ENCODE measurements at places on chromosomes 12 and 14.

DNA sequence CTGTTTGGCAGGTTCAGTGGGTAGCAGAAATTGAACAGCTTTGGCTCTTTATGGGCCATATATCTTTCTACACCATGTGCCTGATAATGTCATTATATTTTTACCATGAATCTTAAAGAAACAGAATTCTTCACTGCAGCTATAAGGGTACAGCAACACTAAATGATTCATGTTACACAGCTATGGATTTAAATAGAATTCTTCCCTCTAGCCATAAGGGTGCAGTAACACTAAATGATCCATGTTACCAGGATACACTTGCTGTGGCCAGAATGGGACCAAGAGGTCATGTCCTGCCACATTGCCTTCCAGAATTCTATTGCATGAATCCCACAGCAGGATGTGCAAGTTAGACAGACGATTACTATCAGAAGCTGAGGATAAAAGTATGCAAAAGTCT is 603.9 kb downstream of the FSCB start:
- DNase-seq: no peak

DNA sequence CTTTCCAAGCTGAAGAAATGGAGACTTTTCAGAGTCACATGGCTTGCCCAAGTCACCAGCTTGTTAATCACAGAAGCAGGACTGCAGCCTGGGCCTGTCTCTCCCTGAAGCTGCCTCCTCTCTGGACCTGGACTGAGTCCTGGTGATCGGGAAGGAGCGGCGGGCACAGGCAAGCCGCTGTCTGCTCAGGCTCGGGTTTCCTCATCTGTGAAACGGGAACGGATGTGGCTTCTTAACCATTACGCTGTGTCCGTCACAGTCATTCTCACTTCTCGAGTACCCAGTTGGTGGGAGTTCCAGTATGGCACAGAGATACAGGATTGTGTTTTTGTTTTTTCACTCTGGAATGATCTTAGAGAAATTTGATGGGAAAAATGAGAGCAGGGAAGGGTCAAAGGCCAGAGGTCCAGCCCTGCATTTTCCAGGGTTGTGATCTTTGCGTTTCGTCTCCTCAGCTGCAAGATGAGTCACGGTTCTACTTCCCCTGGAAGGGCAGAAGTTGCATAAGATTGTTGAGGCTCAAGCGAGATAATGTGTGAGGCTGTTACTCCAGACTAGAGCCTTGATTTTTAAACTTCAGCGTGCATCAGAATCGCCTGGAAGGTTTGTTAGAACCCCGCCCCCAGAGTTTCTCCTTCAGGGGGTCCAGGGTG is 7.6 kb upstream of the LRTM2 start:
- DNase-seq: no peak

DNA sequence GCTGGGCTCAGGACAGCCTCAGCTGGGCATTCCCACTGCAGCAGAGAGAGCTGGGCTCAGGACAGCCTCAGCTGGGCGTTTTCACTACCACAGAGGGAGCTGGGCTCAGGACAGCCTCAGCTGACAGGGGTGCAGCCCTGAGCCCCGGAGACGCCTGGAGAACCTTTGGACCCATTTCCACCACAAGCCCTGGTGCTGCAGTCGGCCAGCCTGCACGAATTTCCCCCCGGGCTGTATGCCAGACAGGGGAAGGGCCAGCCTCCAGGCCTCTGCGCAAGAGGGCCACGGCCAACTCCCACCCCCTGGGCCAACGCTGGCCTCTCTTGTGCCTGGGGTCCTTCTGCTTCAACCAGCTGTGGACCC is 2.6 kb upstream of the C14orf180 start:
- DNase-seq: no peak

GRCh38 chr12:4386801-4387200 is 7.3 kb upstream of the FGF23 start:
- no peak for DNase-seq

DNA sequence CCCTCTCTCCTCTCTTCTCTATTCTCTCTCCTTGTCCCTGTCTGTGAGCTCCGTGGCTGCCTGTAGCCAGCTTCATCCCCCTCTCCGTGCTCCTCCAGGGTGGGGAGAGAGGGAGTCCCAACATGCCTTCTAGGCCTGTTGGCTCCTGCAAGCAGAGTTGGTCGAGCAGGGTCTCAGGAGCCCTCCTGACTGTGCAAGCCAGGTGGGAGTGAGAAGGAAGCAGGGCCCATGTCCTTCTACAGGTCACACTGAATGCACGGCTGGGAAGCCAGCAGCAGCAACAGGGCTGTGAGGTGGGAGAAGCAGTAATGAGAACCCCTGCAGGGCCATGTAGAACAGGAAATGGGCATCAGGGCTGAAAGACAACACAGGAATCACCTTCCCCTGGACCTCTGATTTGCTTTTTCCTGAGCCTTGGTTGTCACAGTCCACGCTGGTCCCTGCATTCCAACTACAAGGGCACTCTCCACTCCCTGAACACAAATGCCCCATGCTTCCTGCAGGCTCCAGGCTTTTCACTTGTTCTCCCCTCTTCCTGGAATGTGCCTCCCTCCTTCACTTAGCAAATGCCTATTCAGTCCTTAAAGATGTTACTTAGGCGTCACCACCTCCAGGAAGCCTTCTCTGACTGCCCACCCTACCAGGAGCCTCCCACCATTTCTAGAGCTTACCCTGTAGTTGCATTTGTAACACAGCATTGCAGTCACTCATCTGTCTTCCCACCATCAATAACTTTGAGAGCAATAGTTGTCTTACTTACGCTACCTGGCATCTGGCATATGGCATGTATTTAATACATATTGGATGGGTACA is 51.2 kb downstream of the TSPAN11 start:
- no peak for DNase-seq

DNA sequence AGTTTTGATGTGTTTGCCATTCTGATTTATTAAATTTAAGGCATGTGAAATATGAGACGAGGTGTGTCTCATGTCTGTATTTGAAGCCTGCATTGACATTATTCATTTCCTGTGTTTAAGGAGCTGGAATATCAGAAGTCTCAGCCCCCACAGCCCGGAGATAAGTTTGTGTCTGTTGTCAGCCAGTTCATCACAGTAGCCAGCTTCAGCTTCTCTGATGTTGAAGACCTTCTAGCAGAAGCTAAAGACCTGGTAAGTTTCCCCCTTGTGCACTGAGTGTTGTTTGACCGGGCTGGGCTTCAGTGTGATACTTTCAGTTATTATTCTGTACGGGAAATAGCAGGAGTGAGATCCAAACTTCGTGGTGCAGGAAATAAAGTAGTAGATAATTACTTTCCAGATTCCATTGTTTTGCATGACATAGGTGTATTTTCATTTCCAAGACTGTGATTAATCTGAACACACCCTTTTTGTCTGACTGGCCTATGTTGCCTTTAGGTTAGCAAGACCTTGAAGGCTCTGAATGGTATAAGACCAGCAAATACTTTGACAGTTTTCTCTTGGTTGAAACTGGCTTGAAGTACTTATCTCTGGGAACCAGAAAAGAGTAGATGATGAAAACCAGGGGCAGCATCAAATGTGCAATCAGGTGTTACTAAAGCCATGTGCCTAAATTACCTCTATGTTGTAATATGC is 101.5 kb downstream of the GPR135 start:
- no peak for DNase-seq

- DNase-seq: no peak
These were observed 103.0 kb downstream of the CRADD start for GRCh38 chr12:93780101-93780641.

DNA sequence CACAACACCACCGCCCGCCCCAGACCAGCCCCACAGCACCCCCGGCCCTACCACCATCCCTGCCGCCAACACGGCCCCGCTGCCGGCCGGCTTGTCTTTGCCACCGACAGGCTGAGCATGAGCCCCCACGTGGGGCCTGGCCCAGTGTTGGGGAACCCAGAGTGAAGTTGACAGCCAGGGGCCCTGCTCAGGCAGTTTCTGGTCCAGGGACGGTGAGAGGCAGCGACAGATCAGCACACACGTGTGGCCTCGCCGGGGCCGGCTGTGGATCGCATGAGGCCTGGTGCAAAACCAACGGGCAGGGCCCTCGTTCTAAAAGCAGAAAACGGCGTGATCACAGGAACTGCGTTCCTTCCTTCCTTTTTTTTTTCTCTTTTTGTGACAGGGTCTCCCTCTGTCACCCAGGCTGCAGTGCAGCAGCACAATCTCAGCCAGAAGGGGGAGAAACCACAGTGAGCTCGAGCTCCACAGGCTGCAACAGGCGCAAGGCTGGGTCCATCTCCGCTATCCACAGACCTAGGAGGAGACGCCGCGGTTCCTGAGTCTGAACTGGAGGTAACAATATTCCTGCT is 50.5 kb upstream of the FBRSL1 start:
- no peak for DNase-seq

DNA sequence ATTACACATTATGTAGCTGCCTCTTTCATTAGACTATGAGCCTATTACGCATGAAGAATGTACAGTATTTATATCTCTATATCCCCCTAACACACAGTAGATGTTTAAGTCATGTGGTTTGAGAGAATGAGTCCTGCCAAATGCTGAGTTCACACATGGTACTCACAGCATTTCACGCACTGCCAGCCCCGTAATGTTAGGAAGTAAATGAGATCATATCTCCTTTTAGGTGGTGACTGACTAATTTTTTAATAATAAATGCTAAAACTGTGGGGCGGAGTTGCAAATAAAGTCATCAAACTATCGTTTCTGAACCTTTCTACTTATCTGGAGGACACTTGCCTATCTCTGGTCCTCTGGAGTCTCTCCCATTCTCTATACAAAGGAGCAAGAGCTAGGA is 343.8 kb downstream of the ADAMTS20 start:
- DNase-seq: no peak

- peak; percentile 89 for DNase-seq
These were observed 39.7 kb downstream of the PSMA6 start for GRCh38 chr14:35331605-35332516.

GRCh38 chr12:131091976-131092691 is 138.4 kb downstream of the ADGRD1 start:
- no peak for DNase-seq

- DNase-seq: no peak
These were observed 266.7 kb upstream of the CRY1 start for GRCh38 chr12:107360033-107360432.

GRCh38 chr12:76180401-76181277 is 96.2 kb upstream of the NAP1L1 start:
- DNase-seq: no peak

DNA sequence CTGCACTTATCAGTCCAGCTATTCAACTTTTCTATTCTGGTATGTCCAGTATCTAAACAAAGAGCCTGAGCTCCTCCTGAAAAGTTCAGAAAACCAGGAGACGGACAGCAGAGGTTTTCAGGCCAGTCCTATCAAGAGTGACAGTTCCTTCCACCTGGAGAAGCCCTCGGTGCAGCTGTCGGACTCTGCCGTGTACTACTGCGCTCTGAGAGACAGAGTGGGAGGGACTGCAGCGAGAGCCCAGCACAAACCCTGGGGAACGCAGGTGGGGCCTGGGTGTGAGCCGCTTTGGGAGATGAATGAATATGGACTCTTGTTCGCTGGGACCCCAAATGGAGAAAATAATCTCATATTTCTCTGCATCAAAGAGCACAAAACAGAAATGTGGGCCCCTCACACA is 329.8 kb upstream of the OR4E1 start:
- no peak for DNase-seq

GRCh38 chr12:30268041-30268440 is 427.6 kb downstream of the IPO8 start:
- no peak for DNase-seq

- DNase-seq: no peak
These were observed 170.5 kb downstream of the CAND1 start for GRCh38 chr12:67439611-67440010.

DNA sequence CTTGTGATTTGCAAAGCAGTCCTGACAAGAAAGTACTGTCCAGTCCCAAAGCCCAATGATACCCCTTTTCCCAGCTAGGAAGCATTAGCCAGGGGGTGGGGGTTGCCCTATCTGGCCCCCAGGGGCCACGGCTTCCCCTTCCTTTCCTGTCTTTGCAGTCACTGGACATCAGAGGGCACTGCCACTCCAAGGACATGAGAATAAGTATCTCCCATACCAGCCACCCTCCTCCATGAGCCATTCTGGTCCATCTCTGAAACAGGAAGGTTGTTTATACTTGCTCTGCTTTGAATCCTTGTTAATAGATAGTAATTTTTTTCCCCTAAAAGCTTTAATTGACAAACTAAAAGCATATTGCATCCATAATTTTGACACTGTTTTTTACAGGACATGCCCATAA is 29.7 kb downstream of the RBM19 start:
- DNase-seq: no peak

- no peak for DNase-seq
These were observed 80.8 kb downstream of the MNAT1 start for GRCh38 chr14:60815371-60815770.

GRCh38 chr12:40762072-40762471 is 69.8 kb downstream of the CNTN1 start:
- no peak for DNase-seq

DNA sequence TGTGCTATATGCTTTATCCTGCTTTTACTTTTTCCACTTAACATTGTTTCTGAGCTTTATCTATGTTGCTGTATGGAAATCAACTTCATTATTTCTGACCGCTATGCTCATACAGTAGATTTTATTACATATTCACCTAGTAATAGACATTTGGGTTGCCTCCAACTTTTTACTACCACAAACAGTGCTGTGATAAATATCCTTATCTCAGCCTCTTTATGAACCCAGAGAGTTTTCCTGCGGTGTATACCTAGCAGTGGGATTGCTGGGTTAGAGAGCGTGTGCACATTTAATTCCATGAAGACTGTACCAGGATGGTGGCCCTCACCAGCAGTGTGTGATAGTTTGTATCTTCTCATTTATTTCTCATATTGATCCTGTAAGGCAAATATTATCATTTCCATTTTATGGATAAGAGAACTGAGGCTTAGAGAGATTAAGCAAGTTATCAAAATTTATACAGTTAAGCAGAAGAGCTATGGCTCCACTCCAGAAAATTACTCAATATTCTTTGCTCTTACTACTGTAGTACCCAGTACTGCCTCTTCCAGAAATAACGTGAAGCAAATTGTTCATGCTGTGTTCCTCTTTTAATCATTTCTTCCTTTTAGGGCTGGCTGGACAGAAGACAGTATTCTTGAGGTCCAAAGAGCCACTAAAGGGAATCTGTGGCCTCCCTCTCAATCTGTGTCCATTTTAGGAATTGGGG is 26.3 kb upstream of the CISTR start:
- DNase-seq: no peak

GRCh38 chr14:75723716-75724115 is 62.7 kb downstream of the TTLL5 start:
- no peak for DNase-seq

DNA sequence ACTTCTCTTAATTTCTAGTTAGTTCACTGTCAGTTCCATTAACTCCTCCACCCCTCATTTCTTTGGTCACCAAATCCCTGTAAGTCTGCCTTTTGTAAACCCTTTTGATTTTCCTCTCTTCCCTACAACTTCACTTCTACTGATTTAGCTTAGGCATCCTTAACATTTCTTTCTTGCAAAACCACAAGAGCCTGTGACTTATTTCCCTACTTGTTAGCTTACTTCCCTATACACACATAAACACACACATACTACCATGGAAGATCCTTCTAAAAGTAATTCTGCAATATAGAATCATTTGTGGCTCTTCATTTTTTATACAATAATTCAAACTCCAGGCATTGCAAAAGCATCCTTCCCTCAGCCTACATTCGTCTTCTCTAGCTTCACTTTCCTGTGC is 494.3 kb upstream of the USP15 start:
- DNase-seq: no peak

All from LNCaP clone FGC (cell line).